ENCODE measurements at places on chromosomes 1 and 21. TPM values are rescaled to one million over a fixed set of nuclear protein-coding genes. Genes with fewer than 3 reads are reported as not detected.

The HES2 gene
- total RNA-seq, result 1.2 TPM

The CLDN14 gene
- not detected for total RNA-seq

The LCE1A gene
- total RNA-seq, result not detected

The GBP5 gene
- not detected for total RNA-seq

The HIVEP3 gene
- 0.39 TPM for total RNA-seq

The CELA2A gene
- not detected for total RNA-seq

The MCM3AP gene
- 167 TPM for total RNA-seq

The KRTAP19-1 gene
- not detected for total RNA-seq

DNA sequence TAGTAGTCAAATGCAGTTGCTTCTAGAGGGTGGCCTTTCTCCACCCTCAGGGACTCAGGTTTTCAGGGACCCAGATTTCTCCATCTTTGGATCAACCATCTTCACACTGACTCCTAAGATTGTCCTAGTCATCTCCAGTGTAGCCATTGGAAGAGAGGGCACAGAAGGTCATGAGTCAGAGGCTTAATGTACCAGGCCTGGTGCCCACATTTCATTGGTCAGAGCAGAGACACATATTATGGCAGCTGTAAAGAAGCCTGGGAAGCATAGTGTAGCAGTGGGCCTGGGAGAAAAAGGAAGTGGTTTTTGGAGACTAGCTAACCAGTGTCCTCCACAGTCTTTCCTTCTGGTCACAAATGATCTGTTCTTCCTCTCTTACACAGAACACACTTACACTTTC lies 122.5 kb downstream of the GIPC2 start:
- no peaks in the 10 kb centered on the region for H3K4me1 ChIP-seq
- H3K4me3 ChIP-seq, result no peak overlapping the region
- H3K27me3 ChIP-seq, result no peaks in the 10 kb centered on the region
- no peaks in the 10 kb centered on the region for H3K36me3 ChIP-seq
- DNase-seq, result no peak

- H3K27me3 ChIP-seq, result no peaks in the 10 kb centered on the region
- H3K4me1 ChIP-seq, result no peaks in the 10 kb centered on the region
- no peak overlapping the region for H3K27ac ChIP-seq
- H3K4me3 ChIP-seq, result no peak overlapping the region
- no peaks in the 10 kb centered on the region for H3K36me3 ChIP-seq
Observed at GRCh38 chr1:47942240-47942629, 55.0 kb downstream of the TRABD2B start.

- H3K36me3 ChIP-seq, result no peaks in the 10 kb centered on the region
- no peaks in the 10 kb centered on the region for H3K27me3 ChIP-seq
- DNase-seq, result no peak
- no peak overlapping the region for H3K4me3 ChIP-seq
Observed at GRCh38 chr1:224205438-224205840, 22.4 kb downstream of the DEGS1 start.

DNA sequence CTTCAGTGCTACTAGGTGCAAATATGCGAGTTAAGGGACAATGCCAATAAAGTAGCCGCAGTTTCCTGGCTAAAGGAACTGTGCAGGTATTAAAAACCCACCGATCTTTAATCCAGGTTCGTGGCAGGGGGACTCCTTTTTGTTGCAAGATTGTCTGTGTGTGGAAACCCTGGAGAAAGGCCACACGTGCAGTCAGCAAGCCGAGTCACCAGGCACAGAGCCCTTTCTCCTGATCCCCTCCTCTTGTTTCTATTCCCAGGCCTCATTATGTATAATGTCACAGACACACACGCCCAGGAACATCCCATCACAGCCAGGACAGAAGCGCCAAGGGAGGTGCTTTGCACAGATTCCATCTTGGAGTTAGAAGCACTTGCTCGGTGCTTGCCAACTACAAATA lies 528.9 kb downstream of the KIF26B start:
- no peaks in the 10 kb centered on the region for H3K36me3 ChIP-seq
- H3K27ac ChIP-seq, result no peak overlapping the region
- no peaks in the 10 kb centered on the region for H3K27me3 ChIP-seq
- H3K4me1 ChIP-seq, result no peaks in the 10 kb centered on the region

GRCh38 chr1:194295685-194296084 lies 1109.3 kb upstream of the B3GALT2 start:
- H3K27me3 ChIP-seq, result no peaks in the 10 kb centered on the region
- no peak overlapping the region for H3K4me3 ChIP-seq
- no peaks in the 10 kb centered on the region for H3K36me3 ChIP-seq
- H3K4me1 ChIP-seq, result peaks cover 6% of the 10 kb centered on the region

GRCh38 chr1:162904579-162904978 lies 43.6 kb upstream of the CCDC190 start:
- no peaks in the 10 kb centered on the region for H3K4me1 ChIP-seq
- H3K27ac ChIP-seq, result no peak overlapping the region
- H3K27me3 ChIP-seq, result no peaks in the 10 kb centered on the region
- no peak overlapping the region for H3K4me3 ChIP-seq

DNA sequence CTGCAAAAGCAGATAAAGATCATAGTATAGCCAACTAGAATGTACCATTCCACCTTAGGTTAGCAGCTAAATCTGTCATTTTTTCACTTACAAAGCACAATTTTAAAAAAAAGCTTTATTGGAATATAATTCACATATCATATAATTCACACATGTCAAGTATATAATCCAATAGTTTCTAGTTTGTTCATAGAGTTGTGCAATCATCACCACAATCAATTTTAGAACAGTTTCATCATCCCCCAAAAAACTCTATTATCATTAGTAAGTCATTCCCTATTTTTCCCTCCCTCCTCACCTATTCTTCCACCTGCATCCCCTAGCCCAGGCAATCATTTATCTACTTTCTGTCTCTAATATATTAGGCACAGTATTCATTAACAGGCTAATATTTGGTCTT lies 32.0 kb upstream of the INSL5 start:
- no peaks in the 10 kb centered on the region for H3K4me1 ChIP-seq
- H3K27me3 ChIP-seq, result no peaks in the 10 kb centered on the region
- no peak for DNase-seq

DNA sequence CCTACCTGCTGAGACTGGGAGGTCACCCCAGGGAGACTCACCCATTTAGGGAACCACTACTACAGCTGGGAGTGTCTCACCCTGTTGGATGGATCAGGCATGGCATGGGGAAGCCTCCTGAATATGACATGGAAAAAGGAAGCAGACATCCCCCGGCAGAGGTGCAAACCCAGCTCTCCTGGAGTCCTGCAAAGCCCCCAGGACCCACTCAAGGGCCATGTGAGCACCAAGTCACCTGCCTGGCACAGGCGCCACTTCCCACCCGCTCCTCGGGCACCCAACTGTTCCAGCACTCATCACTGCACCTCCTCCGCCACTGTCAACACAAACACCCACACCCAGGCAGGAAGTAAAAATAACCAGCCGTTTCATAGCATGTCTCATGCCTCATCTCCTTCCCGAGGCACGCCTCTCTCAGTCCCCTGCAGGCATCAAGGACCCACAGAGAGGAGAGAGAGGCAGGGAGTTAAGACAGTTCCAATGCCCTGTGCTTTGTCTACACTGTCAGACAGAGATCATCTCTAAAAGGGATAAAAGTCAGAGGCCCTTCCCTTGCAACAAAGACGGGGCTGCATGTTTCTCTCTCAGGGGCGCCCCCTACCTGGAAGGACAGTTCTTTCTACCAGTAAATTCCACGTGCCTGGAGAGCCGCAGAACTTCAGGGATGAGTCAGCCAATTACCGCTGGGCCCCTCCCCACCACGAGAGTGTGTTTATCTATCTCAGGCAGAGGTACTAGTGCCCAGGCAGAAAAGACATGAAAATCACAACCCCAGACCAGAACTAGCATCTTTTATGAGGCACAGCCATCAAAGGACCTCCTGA lies 150.1 kb upstream of the SOD1 start:
- no peak overlapping the region for H3K4me3 ChIP-seq
- H3K27me3 ChIP-seq, result no peaks in the 10 kb centered on the region
- peaks cover 3% of the 10 kb centered on the region for H3K4me1 ChIP-seq
- no peak overlapping the region for H3K27ac ChIP-seq
- no peaks in the 10 kb centered on the region for H3K36me3 ChIP-seq

GRCh38 chr1:176691251-176692228 lies 228.6 kb downstream of the PAPPA2 start:
- no peaks in the 10 kb centered on the region for H3K36me3 ChIP-seq
- DNase-seq, result peak; percentile 82
- no peak overlapping the region for H3K27ac ChIP-seq
- no peaks in the 10 kb centered on the region for H3K27me3 ChIP-seq
- H3K4me3 ChIP-seq, result no peak overlapping the region
- peaks cover 8% of the 10 kb centered on the region for H3K4me1 ChIP-seq

DNA sequence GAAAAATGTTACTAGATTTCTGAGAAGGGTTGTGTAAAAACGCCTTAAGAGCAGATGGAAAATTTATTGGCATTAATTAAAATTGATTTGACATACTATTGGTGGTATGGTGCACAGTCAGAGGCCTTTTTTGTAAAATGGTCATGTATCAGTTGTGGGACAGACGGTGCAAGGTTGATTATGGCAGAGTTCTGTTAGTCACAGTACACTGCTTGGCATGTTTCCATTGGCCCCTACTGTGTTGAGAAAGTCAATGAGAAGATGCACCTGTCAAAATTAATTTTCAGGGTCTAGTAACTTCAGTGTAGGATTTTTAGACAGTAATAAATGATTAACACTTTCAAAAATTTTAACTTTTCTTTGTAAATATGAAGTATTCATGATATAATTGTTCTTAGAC lies 4.4 kb downstream of the B3GALT2 start:
- no peaks in the 10 kb centered on the region for H3K27me3 ChIP-seq
- no peaks in the 10 kb centered on the region for H3K36me3 ChIP-seq

GRCh38 chr1:242440757-242441156 lies 83.7 kb downstream of the PLD5 start:
- H3K4me3 ChIP-seq, result no peak overlapping the region
- DNase-seq, result no peak
- no peaks in the 10 kb centered on the region for H3K27me3 ChIP-seq

DNA sequence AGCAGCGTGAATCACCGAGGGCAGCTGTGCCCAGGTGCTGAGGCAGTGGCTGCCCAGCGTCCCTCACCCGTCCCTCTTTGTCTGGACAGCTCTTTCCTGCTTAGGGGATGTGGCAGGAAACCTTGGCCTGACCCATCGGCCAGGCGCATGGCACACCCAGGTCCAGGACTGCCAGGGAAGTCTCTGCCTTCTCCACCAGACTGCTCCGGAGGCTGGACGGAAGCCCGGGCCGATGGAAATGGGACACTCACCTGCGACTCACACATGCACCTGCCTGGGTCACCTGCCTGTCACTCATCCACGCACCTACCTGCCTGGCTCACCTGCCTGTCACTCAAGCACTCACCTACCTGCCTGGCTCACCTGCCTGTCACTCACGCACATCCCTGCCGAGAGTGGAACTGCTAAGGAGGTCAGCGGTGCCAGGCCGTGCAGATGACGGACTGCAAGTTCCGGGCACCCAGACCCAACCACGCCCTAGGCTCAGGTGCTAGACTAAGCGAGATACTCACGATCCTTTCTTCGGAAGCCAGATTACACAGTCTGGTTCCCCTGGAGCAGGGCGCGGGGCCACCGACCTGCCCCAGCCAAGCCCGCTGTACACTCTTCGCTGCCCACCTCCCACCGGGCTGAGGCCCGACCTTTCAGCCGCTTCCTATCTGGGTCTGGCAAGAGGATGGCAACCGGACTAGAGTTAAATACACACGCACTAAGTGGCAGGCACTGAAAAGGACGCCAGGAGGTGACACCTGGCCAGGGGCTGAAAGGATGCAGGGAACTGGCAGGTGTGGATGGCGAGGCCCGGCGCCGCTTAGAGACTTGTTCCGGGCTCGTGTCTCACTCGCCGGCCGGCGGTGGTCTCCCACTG lies 1.1 kb downstream of the UBE2J2 start:
- H3K4me1 ChIP-seq, result no peaks in the 10 kb centered on the region
- peak overlapping the region; percentile 90 for H3K4me3 ChIP-seq
- H3K36me3 ChIP-seq, result no peaks in the 10 kb centered on the region
- no peak overlapping the region for H3K27ac ChIP-seq
- no peak for DNase-seq
- H3K27me3 ChIP-seq, result no peaks in the 10 kb centered on the region

GRCh38 chr1:26852701-26853100 lies 10.2 kb upstream of the SFN start:
- peaks cover 7% of the 10 kb centered on the region for H3K4me1 ChIP-seq
- H3K27ac ChIP-seq, result 0 out of 2 replicates have a peak overlapping the region, but pooled peaks have one; percentile 32
- H3K36me3 ChIP-seq, result peaks cover 4% of the 10 kb centered on the region
- no peak overlapping the region for H3K4me3 ChIP-seq
